Liver (tissue), 10 donors: ENCODE measurements at places on chromosomes 7 and 10.

- DNase-seq, result no peak
Measured at GRCh38 chr7:66739953-66740301, 606 bp upstream of the RABGEF1 start.

DNA sequence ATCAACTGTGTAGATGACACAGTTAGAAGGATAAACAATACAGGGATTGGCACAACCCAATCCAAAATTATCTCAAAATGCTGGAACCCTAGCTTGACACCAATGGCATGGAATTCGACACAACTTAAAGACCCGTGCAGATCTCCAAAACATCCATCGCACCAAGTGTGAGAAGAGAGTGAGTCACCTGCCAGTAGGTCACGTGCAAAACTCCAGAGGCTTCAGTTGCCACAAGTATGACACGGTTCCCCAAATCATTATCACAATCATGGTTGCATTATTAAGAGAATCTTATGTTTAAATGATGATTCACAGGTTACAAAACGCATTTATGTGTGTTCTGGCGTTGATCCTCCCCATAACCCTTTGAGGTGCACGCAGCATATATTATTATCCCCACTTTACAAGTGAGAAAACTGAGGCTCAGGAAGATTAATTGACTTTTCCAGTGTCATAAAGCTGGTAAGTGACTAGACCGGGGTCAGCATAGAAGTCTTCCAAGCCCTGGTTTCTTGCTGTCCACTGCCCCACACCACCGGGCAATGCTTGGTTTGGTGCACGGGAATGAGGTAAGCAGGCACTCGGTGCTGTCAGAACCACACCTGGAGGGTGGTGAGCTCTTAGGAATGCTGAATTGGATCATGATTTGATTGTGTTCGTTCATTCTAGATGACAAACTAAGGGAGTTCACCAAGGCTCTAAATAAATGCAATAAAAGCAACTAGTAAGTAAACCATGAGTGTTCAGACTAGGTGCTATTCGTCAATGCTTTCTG, 23.6 kb upstream of the STK17A start:
- DNase-seq, result no peak

DNA sequence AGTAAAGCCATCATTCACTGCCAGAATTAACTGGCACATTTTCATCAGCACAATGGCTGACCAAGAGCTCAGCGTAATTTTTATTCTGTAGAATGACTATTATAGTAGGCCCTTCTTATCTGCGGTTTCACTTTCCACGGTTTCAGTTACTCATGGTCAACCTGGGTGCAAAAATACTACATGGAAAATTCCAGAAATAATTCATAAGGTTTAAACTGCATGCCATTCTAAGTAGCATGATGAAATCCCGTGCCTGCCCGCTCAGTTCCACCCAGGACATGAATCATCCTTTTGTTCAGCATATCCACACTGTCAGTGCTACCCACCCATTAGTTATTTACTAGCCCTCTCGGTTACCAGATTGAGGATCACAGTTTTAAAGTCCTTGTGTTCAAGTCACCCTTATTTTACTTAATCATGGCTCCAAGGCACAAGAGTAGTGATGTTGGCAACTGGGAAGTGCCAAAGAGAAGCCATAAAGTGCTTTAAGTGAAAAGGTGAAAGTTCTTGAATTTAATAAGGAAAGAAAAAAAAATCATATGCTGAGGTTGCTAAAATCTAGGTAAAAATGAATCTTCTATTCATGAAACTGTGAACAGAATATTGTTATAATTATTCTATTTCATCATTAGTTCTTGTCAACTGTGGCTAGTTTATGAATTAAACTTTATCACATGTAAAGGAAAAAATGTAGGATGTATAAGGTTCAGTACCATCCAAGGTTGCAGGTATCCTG, 204.9 kb downstream of the DOCK4 start:
- DNase-seq, result no peak

DNA sequence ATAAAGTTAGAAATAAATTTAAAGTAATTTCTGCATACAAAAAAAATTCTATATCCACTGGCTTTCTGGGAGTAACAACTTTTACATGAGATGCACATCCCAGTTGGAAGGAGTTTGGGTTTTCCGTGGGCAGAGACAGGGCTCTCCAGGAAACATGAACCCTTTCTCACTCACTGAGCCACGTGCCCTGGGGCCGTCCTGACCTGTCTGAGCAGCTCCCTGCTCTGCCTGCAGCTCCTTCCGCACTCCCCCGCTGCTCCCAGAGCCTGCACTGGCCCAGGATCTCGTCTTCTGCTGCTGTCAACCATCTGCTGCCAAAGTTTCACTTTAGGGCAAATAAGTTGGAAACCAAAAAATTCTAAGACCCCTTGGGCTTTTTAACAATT, 169.1 kb downstream of the DIP2C start:
- DNase-seq, result no peak

GRCh38 chr10:94623572-94623971, 60.0 kb upstream of the CYP2C18 start:
- no peak for DNase-seq

- no peak for DNase-seq
Measured at GRCh38 chr10:88804083-88804812, 1.7 kb downstream of the LIPM start.

- no peak for DNase-seq
Measured at GRCh38 chr10:88831709-88832108, 19.9 kb downstream of the ANKRD22 start.

DNA sequence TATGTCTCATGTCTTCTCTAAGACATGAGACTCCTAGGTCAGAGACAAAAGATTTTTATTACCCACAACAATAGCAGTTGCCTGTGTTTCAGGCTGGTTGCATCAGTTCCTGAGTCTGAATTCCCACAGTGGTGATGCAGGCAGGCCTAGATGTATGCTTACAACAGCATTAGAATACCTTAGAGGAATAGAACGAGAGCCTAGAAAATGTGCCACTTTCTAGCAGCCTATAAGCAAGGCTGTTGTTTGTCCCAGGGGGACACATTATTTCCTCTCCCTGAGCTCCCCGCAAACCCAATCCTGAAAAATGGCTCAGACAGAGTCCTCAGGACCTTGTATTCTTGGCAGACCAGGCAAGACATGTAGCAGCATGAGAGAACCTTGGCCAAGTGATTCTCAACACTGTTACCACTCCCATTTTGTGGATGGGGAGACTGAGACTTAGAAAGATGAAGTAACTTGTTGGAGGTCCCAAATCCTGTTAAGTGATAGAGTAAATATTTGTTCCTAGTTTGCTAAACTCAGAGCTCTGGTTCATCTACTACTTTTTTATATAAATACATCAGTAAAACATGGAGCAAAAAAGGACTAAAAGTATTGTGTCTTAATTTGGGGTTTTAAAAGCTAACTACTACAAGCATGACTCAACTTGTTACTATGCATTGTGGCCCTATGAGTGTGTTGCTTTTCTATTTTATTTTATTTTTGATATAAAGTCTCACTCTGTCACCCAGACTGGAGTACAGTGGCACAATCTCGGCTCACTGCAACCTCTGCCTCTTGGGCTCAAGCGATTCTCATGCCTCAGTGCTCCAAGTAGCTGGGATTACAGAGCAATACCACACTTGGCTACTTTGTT, 14.2 kb downstream of the VTI1A start:
- no peak for DNase-seq

DNA sequence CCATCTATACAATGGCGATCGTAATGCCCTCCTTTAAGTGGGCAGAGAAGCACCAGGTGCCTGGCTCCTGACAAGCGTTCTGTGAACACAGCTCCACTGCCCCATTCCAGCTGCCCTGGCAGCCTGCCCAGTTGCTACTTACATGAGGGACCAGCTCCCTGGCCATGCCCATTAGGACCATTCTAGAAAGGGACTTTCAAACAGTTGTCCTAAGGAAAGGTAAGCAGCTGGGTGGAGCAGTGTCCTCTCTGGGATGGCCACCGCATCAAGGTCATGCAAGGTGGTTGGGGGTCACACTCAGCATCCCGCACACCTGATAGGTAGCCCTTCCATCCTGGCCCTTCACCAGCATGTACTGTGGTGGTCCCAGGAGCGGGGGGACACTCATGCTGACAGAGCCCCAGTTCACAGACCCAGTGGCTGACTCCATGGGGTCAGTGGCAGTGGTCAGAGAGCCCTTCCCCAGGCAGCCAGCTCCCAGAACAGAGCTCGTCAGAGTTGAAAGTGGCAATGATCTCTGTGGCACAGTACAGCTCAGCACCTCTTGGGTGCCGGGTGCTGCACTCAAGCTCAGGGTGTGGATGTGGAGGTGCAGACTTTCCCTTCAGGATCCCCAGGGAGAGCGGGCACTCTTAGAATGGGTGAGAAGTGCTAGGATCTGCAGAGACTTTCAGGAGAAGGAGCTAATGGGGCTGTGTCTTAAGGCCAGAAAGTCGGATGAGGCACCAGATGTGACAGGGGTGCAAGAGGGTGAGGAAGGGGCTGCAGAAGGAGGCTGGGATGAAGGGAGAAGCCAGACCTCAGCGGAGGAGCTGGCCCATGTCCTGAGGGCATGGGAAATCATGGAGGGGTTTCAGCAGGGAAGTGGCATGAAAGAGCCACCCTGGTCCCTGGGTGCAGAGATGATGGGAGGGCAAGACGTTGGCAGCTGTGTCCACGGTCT, 10.9 kb downstream of the MMRN2 start:
- no peak for DNase-seq
